ENCODE measurements at places on chromosomes 1 and 21.

DNA sequence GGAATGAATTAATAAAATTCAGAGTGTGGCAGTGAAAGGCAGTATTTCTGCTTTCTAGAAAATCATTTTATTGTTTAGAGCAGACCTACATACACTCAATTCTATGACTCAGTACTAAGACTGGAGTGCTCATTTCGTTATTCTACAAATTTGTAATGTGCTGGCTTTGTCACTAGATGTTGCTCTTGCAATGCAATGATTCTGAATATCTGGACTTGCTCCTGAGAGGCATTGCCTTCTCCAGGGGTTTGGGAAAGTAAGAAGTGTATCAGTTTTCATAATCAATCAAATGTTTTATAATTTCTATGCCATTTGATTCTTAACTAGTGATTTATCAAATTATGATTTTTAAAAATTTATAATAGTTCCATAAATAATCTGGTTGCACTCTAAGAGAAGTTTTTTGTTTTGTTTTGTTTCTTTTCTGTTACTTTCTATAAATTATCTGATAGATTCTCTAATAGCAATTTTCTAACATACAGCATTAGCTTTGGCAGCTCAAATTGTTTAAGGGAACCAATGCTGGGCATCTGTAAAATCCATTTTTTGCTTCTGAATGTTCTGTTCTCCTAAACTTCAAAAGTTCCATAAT, 280.5 kb upstream of the SGIP1 start:
- DNase-seq, result no peak

- no peak for DNase-seq
Measured at GRCh38 chr1:180312926-180313325, 82.9 kb downstream of the LHX4 start.

- DNase-seq, result peak; percentile 99
Measured at GRCh38 chr1:39539252-39539790, 37.3 kb downstream of the PABPC4 start.

- DNase-seq, result no peak
Measured at GRCh38 chr1:50425376-50426107, 2.3 kb upstream of the DMRTA2 start.

Data from DMS 273 treated with DMSO at 0.1 percent for 48 hours (cell line).